ENCODE measurements at places on chromosomes 6 and 20.

- DNase-seq: no peak
Observed at GRCh38 chr6:100088009-100088408, 94.0 kb upstream of the MCHR2 start.

DNA sequence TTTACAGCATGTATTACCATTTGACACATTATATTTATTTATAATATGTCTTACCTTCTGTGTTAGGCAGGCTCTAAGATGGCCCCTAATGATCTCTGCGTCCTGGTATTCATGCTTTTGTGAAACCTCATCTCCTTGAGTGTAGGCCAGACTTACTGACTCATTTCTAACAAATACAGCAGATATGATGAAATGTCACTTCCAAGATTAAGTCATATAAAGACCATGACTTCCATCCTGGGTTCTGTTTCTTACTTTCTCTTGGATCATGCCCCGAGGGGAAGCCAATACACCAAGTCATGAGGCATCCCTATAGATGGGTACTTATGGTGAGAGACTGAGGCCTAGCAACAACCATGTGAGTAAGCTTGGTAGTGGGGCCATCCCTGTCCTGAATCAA lies 30.2 kb downstream of the ZHX3 start:
- DNase-seq: no peak

DNA sequence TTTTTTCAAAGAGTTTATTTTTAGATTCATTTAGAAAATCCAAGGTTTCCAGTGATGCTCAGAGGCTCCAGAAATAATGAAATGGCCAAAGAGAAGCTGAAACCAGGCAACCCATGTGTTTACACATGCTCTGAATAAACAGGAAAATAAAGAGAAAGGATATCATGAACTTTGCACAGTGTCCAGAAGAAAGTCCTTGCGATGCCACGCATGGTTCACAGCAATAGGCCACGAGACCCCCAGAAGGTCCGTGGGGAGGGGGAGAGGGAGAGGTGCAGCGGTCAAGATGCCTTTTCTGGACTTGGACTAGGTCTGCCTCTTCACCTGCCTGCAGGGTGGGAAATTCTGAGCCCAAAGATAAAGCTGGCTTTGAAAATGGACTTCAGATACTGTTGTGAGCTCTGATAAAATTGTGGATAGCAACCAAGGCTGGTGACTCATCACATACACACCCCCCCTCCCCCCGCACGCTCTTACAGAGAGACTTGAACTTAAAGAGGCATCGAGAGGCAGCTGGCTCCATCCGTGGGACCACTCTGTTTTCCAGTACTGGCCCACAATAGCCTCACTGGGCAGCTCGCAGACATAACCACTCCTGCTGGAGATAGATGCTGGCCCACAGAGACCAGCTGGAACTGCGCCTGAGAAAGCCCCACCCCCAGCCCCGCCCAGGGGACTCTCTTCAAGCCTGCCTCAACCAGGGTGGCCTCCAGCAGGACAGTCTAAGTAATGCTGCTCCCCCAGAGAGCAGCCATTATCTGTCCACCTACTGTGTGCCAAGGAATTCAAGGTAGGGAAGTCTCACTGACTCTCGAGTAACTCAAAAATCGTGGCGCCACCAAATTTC lies 21.2 kb upstream of the NFATC2 start:
- DNase-seq: peak; percentile 35

GRCh38 chr6:50716899-50717509 lies 3.7 kb downstream of the TFAP2D start:
- DNase-seq: no peak

DNA sequence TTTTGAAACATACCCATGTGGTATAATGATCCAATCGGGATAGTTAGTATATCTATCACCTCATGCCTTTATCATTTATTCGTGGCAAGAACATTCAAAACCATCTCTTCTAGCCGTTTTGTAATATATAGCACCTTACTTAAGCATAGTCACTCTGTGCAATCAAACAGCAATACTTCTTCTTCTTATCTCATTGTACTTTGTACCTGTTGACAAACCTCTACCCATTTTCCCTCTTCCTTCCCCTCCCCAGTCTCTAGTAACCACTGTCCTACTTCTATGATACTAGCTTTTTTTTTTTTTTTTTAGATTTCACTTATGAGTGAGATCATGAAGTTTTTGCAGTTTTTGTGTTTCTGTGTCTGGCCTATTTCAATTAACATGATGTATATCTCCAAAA lies 296.7 kb downstream of the EYS start:
- DNase-seq: no peak

GRCh38 chr20:11810311-11811083 lies 107.2 kb upstream of the BTBD3 start:
- no peak for DNase-seq

DNA sequence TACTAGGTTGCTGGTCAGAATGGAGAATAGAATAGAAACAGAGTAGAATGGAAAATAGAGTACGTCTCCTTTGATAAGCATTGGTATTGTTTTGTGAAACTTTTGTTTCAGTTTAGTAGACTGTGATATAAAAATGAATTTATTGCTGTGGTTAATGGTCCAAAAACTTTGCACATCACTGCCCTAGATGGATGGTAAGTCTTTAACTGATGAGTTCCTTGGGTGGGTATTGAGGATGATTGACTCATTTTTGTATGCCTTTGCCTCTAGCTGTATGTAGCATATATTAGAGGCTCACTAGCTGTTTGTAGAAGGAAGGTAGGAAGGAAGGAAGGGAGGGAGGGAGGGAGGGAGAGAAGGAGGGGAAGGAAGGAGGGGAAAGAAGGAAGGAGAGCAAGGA lies 48.3 kb downstream of the ZDHHC14 start:
- no peak for DNase-seq

GRCh38 chr20:50356962-50357782 lies 153.0 kb upstream of the PTPN1 start:
- DNase-seq: no peak

DNA sequence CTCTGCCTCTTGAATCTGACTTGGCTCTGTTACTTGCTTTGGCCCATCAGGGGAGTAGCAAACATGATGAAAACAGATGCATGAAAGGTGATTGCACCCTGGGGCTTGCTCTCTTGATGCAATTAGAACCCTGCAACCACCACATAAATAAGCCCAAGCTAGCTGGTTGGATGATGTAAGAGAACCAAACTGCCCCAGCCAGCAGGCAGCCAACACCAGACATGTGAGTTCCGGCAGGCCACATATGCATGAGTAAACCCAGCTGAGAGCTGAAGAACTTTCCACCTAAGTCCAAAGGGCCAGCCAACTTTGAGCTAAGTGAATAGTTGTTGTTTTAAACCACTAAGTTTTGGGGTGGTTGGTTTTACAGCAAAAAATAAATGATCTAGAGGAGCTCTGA lies 268.4 kb downstream of the FARS2 start:
- no peak for DNase-seq

DNA sequence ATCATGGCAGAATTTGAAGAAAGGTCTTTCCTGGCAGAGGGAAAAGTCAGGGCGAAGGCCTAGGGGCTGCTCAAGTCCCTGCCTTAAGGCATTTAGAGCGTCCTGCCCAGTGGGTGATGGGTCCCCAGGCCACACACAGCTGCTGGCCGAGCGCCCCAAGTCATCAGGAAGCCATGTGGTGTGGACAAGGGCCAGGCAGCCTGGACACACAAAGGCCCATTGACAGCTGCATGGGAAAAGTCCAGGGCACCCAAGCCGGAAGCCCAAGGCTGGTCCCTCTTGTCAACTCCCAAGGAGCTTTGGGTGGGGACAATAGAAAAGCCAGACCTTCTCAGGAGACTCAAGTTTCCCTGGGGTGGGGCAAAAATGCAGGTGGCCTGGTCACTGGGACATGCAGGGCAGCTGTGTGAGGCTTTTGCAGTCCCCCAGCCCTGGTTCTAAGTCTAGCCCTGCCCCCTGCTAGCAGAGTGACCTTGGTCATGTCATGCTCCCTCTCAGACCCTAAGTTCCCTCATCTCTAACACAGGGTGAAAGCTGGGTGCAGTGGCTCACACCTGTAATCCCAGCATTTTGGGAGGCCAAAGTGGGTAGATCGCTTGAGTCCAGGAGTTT lies 44.3 kb upstream of the PTGIS start:
- DNase-seq: no peak

GRCh38 chr20:19253916-19254820 lies 41.7 kb downstream of the SLC24A3 start:
- no peak for DNase-seq

GRCh38 chr6:118784641-118785164 lies 109.2 kb upstream of the ASF1A start:
- no peak for DNase-seq

GRCh38 chr6:159826968-159827647 lies 27.0 kb downstream of the PNLDC1 start:
- no peak for DNase-seq

- DNase-seq: no peak
Observed at GRCh38 chr6:159037756-159038290, 7.0 kb downstream of the TAGAP start.

DNA sequence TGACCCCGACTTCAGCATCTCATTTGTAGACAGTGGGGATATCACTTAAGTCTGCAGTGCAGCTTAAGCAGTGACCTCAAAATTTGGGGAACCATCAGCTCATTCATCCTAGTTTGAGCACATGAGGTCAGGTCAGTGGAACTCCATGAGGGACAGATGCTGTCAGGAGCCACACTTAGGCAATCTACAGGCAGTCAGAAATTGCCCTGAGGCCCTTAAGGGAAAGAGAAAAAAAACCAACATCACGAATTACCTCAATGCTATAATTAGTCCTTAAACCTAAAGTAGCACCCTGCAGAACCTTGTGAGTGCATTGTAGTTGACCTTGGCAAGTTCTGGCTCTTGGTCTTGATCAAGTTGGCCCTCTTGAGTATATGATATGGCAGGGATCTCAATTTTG lies 21.1 kb downstream of the TMEM74B start:
- DNase-seq: no peak

- DNase-seq: no peak
Observed at GRCh38 chr20:4127344-4127743, 112.0 kb upstream of the RNF24 start.

DNA sequence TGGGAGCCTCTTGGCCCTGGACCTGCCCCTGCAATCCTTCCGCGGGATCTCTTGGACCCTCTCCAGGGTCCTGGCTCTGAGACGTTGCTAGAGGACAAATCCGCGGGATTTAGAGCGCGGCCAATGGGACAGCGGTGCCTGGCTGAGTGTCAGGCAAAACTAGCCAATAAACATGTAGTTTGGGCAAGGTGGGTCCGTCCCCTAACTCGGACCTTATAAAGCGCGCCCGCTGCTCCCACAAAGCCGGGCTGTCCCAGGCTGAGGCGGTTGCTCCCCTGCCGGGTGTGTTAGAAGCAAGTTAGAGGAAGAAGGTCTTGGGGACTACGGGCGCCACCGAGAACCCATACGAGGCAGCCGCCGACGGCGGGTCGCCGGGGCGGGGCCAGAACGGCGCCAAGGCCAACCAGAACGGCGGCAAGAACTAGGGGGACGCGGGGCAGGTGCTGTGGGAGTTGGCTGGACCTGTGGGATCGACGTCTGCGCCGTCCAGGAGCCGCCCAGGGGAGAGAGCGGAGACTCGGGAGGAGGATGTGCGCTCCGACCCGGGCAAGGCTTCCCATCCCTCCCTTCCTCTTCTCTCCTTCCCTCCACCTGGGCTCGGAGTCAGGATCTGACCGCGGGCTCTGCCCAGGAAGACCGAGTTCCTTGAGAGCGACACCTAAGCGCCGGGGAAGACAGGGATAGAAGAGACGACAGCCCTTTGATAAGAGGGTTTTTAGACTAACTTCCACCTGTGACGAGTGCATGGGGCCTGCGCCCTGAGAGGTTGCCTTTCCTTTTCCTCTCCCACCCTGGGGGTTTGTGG lies 6.5 kb upstream of the TMEM14A start:
- DNase-seq: peak; percentile 51
